ENCODE measurements at places on chromosomes 2 and 18.

GRCh38 chr2:145652036-145652435 is 1132.1 kb upstream of the ZEB2 start:
- no peak for DNase-seq
- no peaks in the 10 kb centered on the region for H3K4me1 ChIP-seq
- no peak overlapping the region for H3K4me3 ChIP-seq
- H3K36me3 ChIP-seq, result no peaks in the 10 kb centered on the region
- no peak overlapping the region for H3K27ac ChIP-seq

DNA sequence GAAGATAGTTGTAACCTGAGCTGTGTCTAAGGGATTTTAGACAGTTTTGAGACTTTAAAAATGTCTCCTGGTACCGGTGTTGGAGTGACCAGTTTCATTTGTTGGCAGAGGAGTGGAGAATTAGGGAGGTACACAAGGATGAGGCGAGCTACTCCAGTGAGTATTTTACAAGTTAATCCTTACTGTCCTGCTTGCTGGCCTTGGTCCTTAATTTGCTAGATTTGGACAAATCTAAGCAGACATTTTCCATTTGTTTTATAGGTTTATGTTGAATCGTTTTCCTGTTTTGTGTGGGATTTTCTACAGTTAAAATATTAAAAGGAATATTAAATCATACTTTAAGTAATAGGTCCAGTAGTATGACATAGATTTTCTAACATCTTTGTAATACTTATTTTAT is 101.8 kb downstream of the ZNF407 start:
- no peaks in the 10 kb centered on the region for H3K4me1 ChIP-seq
- no peak overlapping the region for H3K4me3 ChIP-seq
- H3K36me3 ChIP-seq, result no peaks in the 10 kb centered on the region
- no peak for DNase-seq

DNA sequence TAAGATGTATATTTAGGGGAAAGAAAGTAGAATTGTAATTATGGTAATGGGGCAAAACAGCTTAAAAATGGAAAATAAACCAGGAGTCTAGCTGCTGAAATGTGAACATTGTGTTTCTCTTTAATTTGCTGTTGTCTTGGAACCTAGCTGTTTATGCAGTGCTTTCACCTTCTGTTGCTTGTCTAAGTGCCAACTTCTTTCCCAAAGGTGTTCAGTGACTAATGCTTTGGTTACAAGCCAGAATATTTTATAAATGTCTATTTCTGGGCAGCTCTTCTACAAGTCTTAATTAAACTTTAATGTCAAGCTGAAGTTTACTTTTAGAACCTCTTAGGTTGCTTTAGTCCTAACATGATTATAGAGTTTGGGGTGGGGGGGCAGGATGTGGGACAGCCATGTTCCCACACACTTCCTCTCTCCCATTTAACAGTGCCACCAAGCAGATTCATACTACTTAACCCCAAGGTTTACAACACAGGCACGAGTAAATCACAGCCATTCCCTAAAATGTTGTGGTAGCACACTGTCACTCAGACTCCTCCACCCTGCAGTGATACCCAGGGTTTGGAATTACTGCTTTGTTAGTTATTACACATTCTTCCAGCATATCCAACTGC is 60.6 kb downstream of the ITGA4 start:
- H3K4me3 ChIP-seq, result no peak overlapping the region
- H3K27ac ChIP-seq, result no peak overlapping the region
- no peaks in the 10 kb centered on the region for H3K36me3 ChIP-seq
- DNase-seq, result no peak

DNA sequence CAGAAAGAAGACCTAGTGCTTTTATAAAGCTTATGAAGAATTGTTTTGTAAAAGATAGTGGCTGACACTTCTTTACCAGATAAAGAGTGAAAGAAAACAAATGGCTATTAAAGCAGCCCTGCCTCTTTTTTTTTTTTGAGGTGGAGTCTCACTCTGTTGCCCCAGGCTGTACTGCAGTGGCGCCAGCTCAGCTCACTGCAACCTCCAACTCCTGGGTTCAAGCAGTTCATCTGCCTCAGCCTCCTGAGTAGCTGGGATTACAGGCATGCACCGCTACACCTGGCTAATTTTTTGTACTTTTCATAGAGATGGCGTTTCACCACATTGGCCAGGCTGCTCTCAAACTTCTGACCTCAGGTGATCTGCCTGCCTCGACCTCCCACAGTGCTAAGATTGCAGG is 12.9 kb downstream of the ARPC2 start:
- peaks cover 34% of the 10 kb centered on the region for H3K4me1 ChIP-seq
- DNase-seq, result no peak
- no peak overlapping the region for H3K4me3 ChIP-seq
- peak overlapping the region; percentile 24 for H3K27ac ChIP-seq
- no peaks in the 10 kb centered on the region for H3K27me3 ChIP-seq

GRCh38 chr2:234555616-234556249 is 58.9 kb upstream of the ARL4C start:
- no peaks in the 10 kb centered on the region for H3K4me1 ChIP-seq
- H3K27ac ChIP-seq, result no peak overlapping the region
- DNase-seq, result no peak
- no peaks in the 10 kb centered on the region for H3K36me3 ChIP-seq

- H3K4me3 ChIP-seq, result no peak overlapping the region
- no peaks in the 10 kb centered on the region for H3K36me3 ChIP-seq
- H3K27ac ChIP-seq, result no peak overlapping the region
- DNase-seq, result no peak
- no peaks in the 10 kb centered on the region for H3K27me3 ChIP-seq
Measured at GRCh38 chr2:25480561-25480960, 138.8 kb upstream of the DNMT3A start.

DNA sequence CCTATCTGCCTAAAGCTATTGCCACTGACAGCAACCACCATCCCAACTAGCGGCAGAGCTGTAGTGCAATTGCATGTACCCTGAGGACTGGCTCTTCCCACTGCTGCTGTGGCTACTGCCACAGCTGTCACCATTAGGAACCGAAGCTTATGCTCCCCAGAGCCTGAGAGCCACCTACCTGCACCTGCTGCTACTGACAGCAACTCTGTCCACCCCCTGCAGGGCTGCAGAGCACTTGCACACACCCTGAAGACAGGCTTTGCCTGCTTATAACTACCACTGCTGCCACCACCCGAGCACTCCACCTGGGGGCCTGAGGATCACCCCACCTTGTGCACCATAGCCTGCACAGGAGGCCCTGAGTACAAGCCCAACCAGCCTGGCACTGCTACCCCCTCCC is 217.6 kb upstream of the FOSL2 start:
- no peaks in the 10 kb centered on the region for H3K27me3 ChIP-seq
- no peak overlapping the region for H3K4me3 ChIP-seq
- no peak overlapping the region for H3K27ac ChIP-seq
- H3K36me3 ChIP-seq, result no peaks in the 10 kb centered on the region
- no peak for DNase-seq

GRCh38 chr2:84653302-84653701 is 137.0 kb downstream of the DNAH6 start:
- H3K4me3 ChIP-seq, result no peak overlapping the region
- no peak for DNase-seq
- no peaks in the 10 kb centered on the region for H3K4me1 ChIP-seq
- H3K27ac ChIP-seq, result no peak overlapping the region
- H3K27me3 ChIP-seq, result no peaks in the 10 kb centered on the region

GRCh38 chr2:230928701-230929380 is 3.8 kb upstream of the GPR55 start:
- H3K4me1 ChIP-seq, result no peaks in the 10 kb centered on the region
- no peaks in the 10 kb centered on the region for H3K27me3 ChIP-seq
- no peaks in the 10 kb centered on the region for H3K36me3 ChIP-seq

GRCh38 chr2:239420082-239420481 is 19.3 kb upstream of the HDAC4 start:
- H3K36me3 ChIP-seq, result no peaks in the 10 kb centered on the region
- no peaks in the 10 kb centered on the region for H3K4me1 ChIP-seq
- DNase-seq, result no peak
- no peak overlapping the region for H3K4me3 ChIP-seq

- H3K4me1 ChIP-seq, result no peaks in the 10 kb centered on the region
- no peak overlapping the region for H3K27ac ChIP-seq
- H3K36me3 ChIP-seq, result no peaks in the 10 kb centered on the region
- H3K4me3 ChIP-seq, result no peak overlapping the region
Measured at GRCh38 chr2:163626639-163627109, 109.1 kb downstream of the FIGN start.

GRCh38 chr2:82256983-82257632 is 1952.6 kb upstream of the LRRTM1 start:
- DNase-seq, result no peak
- no peaks in the 10 kb centered on the region for H3K27me3 ChIP-seq
- no peaks in the 10 kb centered on the region for H3K4me1 ChIP-seq
- H3K36me3 ChIP-seq, result no peaks in the 10 kb centered on the region
- H3K4me3 ChIP-seq, result no peak overlapping the region

DNA sequence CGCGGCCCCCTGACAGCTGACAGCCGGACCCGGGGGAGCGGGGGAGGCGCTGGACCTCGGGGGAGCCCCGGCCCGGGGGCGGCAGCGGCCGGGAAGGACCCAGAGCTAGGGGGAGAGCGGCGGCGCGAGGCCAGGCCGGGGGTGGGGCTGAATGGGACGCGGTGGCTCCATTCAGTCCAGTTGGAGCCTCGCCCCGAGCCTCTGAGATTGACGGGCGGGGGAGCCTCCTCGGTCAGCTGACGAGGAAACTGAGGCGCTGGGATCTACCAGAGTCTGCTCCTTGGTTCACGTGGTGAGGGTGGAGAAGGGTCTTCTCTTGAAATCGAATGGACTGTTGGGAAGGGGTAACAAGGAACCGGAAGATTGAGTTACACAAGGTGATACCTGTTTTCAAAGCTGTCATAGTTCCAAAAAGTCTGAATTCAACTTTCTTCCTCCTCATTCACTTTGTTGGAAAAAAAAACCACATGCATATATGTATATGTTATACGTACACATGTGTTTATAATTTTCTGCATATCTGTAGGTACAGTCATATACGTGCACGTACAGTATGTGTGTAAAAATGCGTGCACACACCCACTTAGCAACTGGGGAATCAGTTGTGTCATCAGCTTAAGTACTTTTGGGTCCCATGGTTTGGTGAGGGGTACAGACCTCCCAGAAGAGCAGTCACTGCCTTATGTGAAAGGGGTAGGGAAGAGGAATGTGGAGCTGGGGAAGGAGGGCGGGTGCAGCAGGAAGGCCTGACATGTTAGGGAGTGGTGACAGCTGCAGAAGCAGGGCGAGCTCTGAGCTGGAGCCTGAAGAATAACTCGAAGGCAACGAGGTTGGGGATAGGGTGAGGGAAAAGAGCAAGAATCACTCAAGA is 628 bp downstream of the PPP1R7 start:
- peaks cover 16% of the 10 kb centered on the region for H3K36me3 ChIP-seq
- H3K4me1 ChIP-seq, result peaks cover 17% of the 10 kb centered on the region
- H3K27me3 ChIP-seq, result no peaks in the 10 kb centered on the region
- peak overlapping the region; percentile 98 for H3K4me3 ChIP-seq
- DNase-seq, result no peak

DNA sequence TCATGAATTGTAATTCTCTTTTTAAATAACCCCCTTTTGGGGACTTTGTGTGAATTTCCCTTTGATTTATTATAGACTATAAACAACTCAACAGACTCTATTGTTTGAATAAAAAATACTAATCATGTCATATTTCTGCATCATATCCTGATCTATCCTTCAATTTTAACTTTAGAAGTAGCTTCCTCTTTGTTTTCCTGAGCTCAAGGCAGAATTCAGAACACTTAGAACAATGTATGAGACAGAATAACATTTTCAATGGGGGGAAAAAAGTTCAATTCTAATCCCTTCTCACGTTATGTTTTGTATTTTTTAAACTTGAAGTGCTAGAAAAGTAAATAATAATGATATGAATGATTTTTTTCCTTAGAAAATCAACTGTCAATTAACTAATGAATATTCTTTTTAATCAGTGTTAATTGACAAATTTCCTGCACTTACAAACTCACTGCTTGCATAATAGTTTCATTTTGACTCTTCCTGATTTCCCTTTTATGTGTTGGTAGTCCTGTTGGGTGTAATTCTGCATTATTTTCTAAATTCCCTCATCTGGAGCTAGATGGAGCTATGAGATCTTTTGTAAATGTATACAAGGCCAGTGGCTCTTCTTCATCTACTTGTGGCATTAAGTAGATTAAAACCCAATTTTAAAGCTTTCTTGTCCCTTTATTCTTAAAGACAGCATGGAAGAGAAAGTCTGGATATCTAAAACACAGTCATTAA is 326.1 kb downstream of the PARD3B start:
- no peak overlapping the region for H3K4me3 ChIP-seq
- DNase-seq, result no peak
- no peaks in the 10 kb centered on the region for H3K27me3 ChIP-seq
- H3K36me3 ChIP-seq, result no peaks in the 10 kb centered on the region

DNA sequence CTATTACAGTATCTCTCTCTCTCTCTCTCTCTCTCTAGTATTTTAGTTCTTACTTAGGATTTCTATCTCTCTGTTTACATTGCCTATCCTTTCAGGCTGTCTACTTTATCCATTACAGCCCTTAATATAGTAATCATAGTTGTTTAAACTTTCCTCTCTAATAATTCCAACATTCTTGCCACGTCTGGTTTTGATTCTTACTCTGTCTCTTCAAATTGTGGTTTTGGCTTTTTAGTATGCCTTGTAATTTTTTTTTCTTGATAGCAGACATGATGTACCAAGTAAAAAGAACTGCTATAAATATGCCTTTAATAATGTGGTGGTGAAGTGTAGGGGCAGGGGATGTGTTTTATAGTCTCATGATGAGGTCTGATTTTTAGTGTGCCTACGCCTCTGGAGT is 1809.5 kb upstream of the CELF4 start:
- no peak for DNase-seq
- H3K36me3 ChIP-seq, result no peaks in the 10 kb centered on the region
- H3K4me3 ChIP-seq, result no peak overlapping the region
- no peak overlapping the region for H3K27ac ChIP-seq
- no peaks in the 10 kb centered on the region for H3K4me1 ChIP-seq

- H3K36me3 ChIP-seq, result peaks cover 8% of the 10 kb centered on the region
- no peaks in the 10 kb centered on the region for H3K27me3 ChIP-seq
- H3K27ac ChIP-seq, result no peak overlapping the region
- H3K4me1 ChIP-seq, result no peaks in the 10 kb centered on the region
- DNase-seq, result no peak
- no peak overlapping the region for H3K4me3 ChIP-seq
Measured at GRCh38 chr2:62881162-62881795, 169.4 kb upstream of the OTX1 start.

GRCh38 chr2:241014224-241014623 is 15.8 kb downstream of the SNED1 start:
- peaks cover 17% of the 10 kb centered on the region for H3K4me1 ChIP-seq
- H3K4me3 ChIP-seq, result no peak overlapping the region
- peak; percentile 20 for DNase-seq
- H3K27me3 ChIP-seq, result no peaks in the 10 kb centered on the region
- H3K36me3 ChIP-seq, result no peaks in the 10 kb centered on the region

Data from upper lobe of right lung (tissue), 1 donor.